Stimulated activated CD4-positive, alpha-beta T cell treated with anti-CD3 and anti-CD28 coated beads, TNF-alpha, amount 100 ng/mL, for 1 hour (primary cell): ENCODE measurements at places on chromosomes 12 and 14.

- DNase-seq, result no peak
Measured at GRCh38 chr12:71585218-71585617, 78.4 kb downstream of the ZFC3H1 start.

DNA sequence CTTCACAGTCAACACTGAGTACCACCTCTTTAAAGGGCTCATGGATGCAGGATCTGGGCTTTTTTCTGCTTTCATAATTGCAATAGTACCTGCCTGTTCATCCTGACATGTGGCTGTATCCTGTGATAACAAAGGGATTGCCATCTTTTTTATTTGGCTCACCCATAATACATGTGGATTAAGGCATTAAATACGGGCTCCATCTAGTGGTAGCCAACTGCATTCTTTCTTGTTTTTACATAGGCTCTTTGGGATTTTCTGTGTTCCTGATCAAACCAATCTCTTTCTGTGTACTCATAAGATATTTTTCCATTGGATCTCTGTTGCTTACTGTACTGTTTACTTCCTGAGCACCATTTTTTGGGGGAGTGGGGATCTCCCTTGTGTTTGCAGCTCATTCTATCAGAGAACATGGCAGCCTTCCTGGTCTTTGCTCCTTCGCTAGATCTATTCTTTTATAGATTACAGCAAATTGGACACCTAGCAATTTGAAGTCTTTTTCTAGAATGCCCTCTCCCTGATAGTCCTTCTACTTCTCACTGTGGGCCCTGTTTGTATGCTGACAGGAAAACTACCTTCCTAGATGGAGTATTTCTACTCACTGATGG is 723.4 kb upstream of the MDGA2 start:
- no peak for DNase-seq

GRCh38 chr14:100980823-100981222 is 77.3 kb upstream of the RTL1 start:
- DNase-seq, result no peak

GRCh38 chr14:40119765-40120164 is 687.5 kb upstream of the FBXO33 start:
- no peak for DNase-seq

DNA sequence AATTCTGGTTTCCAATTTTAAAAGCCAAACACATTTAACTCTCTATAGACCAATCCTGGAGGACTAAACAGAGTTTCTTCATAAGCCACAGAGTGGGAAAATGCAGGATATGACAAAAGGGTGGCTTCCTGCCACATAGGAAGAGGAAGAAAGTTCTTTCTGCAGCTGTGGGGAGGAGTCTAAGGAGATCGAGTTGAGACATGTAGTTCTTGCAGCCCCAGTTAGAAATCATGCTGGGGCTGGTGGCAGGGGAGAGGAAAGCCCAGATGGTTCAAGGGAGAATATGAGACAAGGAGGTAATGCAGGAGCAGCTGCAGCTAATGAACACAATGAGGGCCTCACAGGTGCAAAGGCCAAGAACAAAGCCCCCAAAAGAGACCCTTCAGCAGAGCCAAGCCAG is 85.0 kb upstream of the ARID2 start:
- no peak for DNase-seq

- DNase-seq, result no peak
Measured at GRCh38 chr12:107304588-107305532, 211.5 kb upstream of the CRY1 start.

DNA sequence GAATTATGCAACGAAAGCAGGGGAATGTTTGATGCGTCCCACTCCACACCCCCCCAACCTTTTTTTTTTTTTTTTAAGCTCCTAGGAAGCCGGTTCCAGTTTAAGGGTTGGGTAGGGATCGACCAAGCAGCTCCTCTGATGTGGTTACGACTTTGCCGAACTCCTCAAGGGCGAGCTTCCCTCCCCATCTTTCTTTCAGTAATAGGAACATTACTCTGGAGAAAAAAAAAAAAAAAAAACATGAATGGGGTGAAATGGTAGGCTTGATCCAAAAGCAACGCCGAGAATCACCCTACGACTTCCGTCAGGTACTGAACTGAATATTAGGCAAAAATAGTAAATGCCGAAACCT is 9.6 kb downstream of the BMP4 start:
- DNase-seq, result no peak

DNA sequence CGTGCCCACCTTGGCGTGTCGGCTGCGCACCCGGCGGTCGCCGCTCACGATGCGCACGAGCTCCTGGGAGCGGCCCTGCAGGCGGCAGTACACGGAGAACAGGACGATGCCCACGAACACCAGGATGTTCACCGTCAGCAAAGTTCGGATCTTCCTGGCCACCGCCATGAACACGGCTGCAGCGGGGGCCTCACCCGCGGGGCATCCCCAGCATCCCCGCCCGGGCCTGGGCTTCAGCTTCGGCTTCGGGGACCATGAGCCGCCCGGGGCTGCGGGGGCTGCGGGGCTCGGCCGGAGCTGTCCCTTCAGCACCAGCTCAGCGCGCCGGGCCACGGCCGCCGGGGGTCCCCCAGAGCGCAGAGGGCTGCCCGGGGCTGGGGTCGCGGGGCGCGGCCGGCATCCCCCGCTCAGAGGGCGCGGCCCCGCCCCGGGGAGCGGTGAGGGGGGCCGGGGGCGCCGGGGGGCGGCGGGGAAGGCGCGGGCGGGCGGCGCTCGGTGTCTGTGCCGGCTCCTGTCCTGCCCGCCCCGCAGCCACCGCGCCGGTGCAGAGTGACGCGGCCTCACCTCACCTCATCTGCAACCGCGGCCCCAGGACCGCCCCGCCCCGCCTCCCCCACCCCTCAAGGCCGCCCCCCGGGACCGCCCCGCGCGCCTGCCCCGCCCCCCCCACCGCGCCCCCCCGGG is at the start of gene GALNT9:
TSS of gene GALNT9 (minus strand) at position 554 of the 684 bp plus-strand sequence. CDS start at position 168, 386 bp downstream.
- no peak for DNase-seq

DNA sequence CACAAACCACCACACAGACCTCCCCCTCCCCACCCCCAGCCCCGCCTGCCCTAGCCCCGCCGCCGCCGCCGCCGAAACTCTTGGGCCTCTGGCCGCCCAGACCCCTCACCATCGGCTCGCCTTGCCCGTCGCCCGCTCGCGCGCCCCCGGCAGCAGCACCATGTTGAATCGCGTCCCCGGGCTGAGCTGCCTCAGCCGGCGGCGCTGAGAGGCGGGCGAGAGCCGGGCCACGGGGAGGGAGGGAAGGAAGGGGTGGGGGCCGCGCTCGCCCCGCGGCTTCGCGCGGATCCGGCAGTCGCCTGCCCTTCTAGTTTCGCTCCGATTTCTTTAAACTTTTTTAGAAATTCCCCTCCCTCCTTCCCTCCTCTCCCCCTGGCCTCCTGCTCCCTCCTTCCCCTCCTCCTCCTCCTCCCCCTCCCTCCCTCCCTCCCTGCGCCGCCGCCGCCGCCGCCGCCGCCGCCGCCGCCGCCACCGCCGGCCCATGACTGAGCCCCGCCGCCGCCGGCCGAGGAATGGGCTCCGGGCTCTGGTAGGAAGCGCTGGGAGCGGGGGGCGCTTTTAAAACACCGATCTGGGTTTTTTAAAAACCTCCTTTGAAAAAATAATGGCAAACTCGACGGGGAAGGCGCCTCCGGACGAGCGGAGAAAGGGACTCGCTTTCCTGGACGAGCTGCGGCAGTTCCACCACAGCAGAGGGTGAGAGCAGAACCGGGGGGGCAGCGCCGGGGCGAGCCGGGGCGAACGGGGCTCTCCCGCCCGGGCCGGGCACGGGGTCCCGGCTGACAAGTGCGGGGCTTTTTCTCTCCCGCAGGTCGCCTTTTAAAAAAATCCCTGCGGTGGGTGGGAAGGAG is at the start of gene ARID2:
TSS of gene ARID2 (plus strand) at position 474 of the 851 bp plus-strand sequence. CDS start at position 605, 131 bp downstream.
- no peak for DNase-seq
